ENCODE measurements at places on chromosomes 2 and 18. TPM values are rescaled to one million over a fixed set of nuclear protein-coding genes. Genes with fewer than 3 reads are reported as not detected.

Gene PIAS2
- 37.4 TPM for total RNA-seq

Gene NDUFV2
- 302 TPM for total RNA-seq

Gene PLB1
- total RNA-seq = 1.4 TPM

Gene INPP5D
- total RNA-seq = 38.7 TPM

DNA sequence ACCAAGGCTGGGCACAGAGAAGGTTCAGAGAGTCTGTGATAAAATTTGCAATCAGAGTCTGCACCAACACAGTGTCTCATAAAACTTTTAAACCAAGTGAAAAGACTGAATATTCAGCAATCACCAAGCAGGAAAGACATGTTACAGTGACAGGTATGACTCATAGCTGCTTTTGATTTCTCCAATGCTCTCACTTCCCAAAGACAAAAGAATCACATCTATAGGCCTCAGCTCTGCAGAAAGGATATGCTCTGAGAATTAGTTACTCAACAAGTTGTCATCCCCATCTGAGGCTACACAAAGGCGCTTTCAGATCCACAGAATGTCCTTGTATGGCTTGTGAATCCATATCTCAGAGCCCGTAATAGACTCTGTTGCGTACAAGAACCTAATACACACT, 92.5 kb downstream of the KCNF1 start:
- H3K4me1 ChIP-seq = no peaks in the 10 kb centered on the region
- no peak overlapping the region for H3K4me3 ChIP-seq
- H3K36me3 ChIP-seq = peaks cover 2% of the 10 kb centered on the region
- DNase-seq = no peak

DNA sequence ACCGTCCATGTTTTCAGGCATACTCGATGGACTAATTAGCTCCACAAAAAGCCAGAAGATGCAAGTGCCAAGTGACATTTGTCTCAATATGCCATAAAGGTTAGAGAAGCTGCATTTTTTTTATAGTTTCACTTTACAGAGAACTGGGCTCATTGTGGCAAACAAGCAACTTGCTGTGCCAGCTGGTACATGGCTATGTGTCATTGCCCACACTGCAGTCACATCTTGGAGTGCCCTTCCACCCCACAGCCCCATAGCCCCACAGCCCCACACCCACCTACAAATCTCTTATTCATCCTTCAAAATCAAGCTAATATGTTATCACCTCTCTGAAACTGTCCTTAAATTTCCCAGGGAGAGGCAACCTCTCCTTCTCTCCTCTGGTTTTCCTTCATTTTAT, 451.9 kb downstream of the ARHGAP15 start:
- H3K4me3 ChIP-seq = no peak overlapping the region
- no peak for DNase-seq
- peaks cover 43% of the 10 kb centered on the region for H3K36me3 ChIP-seq

GRCh38 chr18:30967701-30968100, 74.8 kb downstream of the DSC3 start:
- H3K36me3 ChIP-seq = no peaks in the 10 kb centered on the region
- no peak overlapping the region for H3K4me3 ChIP-seq
- peaks cover 8% of the 10 kb centered on the region for H3K27me3 ChIP-seq
- DNase-seq = no peak
- no peaks in the 10 kb centered on the region for H3K4me1 ChIP-seq

- no peak overlapping the region for H3K27ac ChIP-seq
- H3K4me3 ChIP-seq = no peak overlapping the region
- H3K4me1 ChIP-seq = no peaks in the 10 kb centered on the region
- DNase-seq = no peak
- no peaks in the 10 kb centered on the region for H3K36me3 ChIP-seq
Observed at GRCh38 chr2:31294196-31294595, 60.2 kb downstream of the EHD3 start.

- H3K27me3 ChIP-seq = peaks cover 26% of the 10 kb centered on the region
- no peak overlapping the region for H3K4me3 ChIP-seq
- DNase-seq = peak; percentile 66
- H3K4me1 ChIP-seq = peaks cover 2% of the 10 kb centered on the region
Observed at GRCh38 chr18:80157708-80158343, 48.8 kb downstream of the ADNP2 start.

DNA sequence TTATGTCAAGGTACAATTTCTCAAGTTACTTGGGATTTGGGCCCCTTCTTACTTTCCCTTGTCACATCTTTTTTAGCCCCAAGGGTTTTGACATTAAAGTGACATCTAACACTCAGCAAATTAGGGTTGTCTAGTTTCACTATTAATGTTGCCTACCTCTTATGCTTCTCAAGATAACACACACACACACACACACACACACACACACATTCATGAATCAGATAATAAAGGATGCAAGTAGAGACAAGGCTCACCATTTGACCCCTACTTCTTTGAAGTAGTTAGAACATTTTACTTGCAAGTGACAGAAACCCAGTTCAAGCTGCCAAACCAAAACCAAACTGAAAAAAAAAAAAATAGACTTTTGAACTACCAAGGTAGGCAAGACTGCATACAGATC, 138.8 kb downstream of the TRIB2 start:
- H3K36me3 ChIP-seq = no peaks in the 10 kb centered on the region
- peaks cover 5% of the 10 kb centered on the region for H3K4me1 ChIP-seq
- peak; percentile 21 for DNase-seq
- H3K27me3 ChIP-seq = peaks cover 39% of the 10 kb centered on the region
- H3K27ac ChIP-seq = peak overlapping the region; percentile 9

DNA sequence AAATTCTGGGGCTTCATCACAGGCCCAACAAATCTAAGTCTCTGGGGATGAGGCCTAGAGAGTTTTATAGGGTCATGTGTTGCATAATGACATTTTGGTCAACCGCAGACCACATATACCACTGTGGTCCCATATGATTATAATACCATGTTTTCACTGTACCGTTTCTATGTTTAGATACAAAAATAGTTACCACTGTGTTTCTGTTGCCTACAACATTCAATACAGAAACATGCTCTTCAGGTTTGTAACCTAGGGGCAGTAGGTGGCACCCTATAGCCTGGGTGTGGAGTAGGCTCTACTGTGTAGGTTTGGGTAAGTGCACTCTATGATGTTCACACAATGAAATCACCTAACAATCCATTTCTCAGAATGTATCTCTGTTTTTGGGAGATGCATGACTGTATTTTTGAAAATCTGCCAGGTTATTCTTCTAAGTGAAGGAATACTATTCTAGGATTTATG, 485.2 kb downstream of the PTPRM start:
- no peaks in the 10 kb centered on the region for H3K36me3 ChIP-seq
- H3K4me3 ChIP-seq = no peak overlapping the region
- DNase-seq = no peak
- H3K4me1 ChIP-seq = no peaks in the 10 kb centered on the region
- no peak overlapping the region for H3K27ac ChIP-seq

- peaks cover 50% of the 10 kb centered on the region for H3K4me1 ChIP-seq
- peaks cover 6% of the 10 kb centered on the region for H3K36me3 ChIP-seq
- no peaks in the 10 kb centered on the region for H3K27me3 ChIP-seq
- H3K4me3 ChIP-seq = peak overlapping the region; percentile 73
Observed at GRCh38 chr18:51151568-51152511, 45.6 kb downstream of the MEX3C start.

- peaks cover 15% of the 10 kb centered on the region for H3K4me1 ChIP-seq
- no peak overlapping the region for H3K4me3 ChIP-seq
- no peaks in the 10 kb centered on the region for H3K27me3 ChIP-seq
- DNase-seq = no peak
- no peak overlapping the region for H3K27ac ChIP-seq
Observed at GRCh38 chr18:74480149-74480651, 16.0 kb upstream of the CNDP2 start.

DNA sequence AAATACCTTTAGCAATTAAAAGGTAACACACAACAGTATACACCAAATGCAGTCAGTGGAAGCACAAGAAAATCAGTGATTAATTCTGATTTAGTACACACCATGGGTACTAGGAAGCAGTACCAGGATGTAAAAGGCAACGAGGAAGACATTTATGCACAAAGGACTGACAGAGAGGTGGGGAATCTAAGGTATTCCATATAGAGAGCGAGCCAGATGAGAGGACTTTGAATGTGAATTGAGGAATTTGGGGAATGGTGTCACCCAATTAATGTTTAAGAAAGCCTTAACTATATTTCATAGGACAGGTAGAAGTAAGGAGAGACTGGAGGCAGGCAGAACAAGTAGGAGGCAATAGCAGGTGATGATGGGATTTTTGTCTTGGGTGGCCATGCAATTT, 11.7 kb downstream of the CPS1 start:
- no peak overlapping the region for H3K4me3 ChIP-seq
- no peak for DNase-seq
- H3K4me1 ChIP-seq = no peaks in the 10 kb centered on the region
- H3K36me3 ChIP-seq = no peaks in the 10 kb centered on the region
- H3K27ac ChIP-seq = no peak overlapping the region

DNA sequence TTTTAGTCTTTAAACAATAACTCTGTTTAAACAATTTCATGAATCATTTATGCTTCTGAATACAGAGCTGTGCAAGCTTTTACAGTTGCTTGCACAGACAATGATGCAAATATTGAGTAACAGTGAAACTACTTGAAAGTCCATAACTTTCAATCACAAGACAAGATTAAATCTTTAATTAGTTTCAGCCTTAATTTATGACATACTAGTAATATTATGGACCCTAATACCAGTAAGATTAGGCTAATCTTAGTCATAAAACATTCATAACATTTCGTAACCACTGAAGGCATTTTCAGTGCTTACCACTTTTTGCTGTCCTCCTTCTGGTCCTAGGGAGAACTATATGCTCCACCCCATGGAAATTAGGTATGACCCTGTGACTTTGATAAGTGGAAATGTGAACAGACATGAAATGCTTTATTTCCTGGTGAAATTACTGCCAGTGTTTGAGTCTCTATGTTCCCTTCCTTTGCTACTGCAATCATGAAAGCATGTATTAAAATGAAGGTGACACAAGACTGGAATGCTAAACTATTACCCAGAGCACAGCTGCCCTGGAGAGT, 1.8 kb upstream of the COBLL1 start:
- H3K36me3 ChIP-seq = no peaks in the 10 kb centered on the region
- H3K27ac ChIP-seq = no peak overlapping the region
- H3K27me3 ChIP-seq = peaks cover 47% of the 10 kb centered on the region
- no peak for DNase-seq

DNA sequence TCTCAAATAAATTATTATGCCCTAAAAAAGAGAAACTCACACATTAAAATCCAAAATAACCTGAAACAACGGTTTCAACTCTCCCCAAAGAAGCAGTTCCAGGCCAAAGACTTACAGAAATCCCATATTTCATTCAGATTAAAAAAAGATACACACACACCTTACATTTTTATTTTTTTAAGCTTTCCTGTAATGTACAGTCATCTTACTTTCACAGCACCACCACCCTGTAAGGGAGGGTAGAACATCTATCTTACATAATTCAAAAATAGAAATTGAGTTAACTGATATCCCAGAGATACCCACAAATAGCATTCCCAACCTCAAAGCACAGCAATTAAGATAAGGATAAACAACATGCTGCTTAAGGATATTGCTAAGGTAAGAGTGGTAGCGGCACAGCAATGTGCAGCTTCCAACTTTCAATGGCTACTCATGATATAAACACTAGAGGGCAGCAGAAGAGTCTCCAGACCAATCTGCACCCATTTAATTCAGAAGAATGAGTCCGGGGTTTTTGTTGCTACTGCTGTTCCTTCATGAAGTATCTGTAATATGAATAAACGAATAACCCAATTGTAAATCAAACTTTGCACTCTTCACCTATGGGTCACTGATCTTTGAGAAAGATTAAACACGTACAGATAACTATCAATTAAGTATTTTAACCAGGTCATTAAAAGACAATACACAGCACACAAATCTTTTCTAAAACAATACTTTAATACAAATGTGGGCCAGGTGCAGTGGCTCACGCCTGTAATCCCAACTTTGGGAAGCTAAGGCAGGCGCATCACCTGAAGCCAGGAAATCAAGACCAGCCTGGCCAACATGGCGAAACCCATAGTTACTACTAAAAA, 11.3 kb downstream of the GFPT1 start:
- H3K27ac ChIP-seq = no peak overlapping the region
- no peak overlapping the region for H3K4me3 ChIP-seq
- peaks cover 8% of the 10 kb centered on the region for H3K36me3 ChIP-seq
- H3K4me1 ChIP-seq = peaks cover 13% of the 10 kb centered on the region
- DNase-seq = no peak

DNA sequence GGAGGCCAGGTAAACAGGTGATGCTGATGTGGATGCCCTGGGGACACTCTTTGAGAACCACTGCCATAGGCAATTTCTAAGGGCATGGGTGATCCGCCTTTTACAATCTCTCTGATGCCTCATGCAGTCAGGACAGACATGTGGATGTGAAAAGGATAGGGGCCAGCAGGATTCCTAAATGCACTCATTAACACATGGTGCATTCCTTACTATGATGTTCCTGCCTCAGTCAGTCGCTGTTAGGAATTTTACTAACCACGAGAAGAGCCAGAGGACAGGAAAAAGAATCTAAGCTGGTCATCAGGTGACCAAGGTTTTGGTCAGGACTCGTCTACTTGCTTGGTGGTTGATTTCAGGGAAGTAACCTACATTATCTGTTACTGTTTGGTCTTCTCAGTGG, 191.0 kb downstream of the ARL4C start:
- no peak for DNase-seq
- peaks cover 81% of the 10 kb centered on the region for H3K4me1 ChIP-seq
- peaks cover 24% of the 10 kb centered on the region for H3K36me3 ChIP-seq
- no peak overlapping the region for H3K4me3 ChIP-seq

All from activated naive CD8-positive, alpha-beta T cell treated with anti-CD3 and anti-CD28 coated beads for 36 hours (primary cell).